ENCODE measurements at places on chromosomes 2 and 18.

GRCh38 chr2:216480221-216480620, 18.4 kb upstream of the RPL37A start:
- DNase-seq, result no peak

GRCh38 chr2:196365145-196365544, 193.8 kb upstream of the STK17B start:
- DNase-seq, result no peak

GRCh38 chr2:29797916-29798315, 123.5 kb downstream of the ALK start:
- no peak for DNase-seq

GRCh38 chr18:59267503-59268126, 5.6 kb downstream of the RAX start:
- no peak for DNase-seq

- no peak for DNase-seq
Measured at GRCh38 chr2:27461118-27461517, 18.9 kb downstream of the KRTCAP3 start.

- peak; percentile 4 for DNase-seq
Measured at GRCh38 chr2:209472871-209473270, 49.0 kb downstream of the MAP2 start.

DNA sequence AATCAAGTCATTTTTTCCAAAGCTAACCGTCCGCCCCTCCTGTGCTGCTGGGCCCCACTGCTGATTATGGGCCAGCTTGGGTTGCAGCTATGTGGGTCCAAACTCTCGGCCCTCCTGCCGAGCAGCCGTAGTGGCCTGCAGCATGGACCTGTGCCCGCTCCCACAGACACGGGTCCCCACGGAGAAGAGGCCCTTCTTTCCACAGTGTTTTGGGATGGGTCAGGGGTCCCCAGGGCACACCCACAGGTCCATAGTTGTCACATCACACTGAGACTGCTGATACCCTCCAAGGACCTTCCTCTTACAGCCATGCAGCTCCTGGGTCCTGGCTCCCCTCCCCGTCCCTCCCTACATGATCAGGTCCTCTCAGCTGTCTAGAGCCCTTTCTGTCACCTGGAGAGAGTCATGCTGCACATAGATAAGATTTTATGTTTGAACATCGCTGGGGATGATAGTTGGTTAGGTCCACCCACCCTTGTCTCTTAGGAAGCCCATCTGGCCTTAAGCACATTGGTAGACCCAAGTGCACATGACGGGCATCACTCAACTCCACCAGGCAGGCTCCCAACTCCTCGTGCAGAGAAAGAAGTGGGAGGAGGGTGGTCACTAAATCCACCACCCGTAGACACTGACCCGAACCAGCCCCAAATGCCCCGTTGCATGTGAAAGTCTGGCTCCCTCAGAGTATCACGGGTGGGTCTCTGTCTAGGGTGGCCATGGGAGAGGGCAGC, 17.5 kb downstream of the GPR55 start:
- no peak for DNase-seq

GRCh38 chr2:160408173-160408958, 85.2 kb downstream of the RBMS1 start:
- DNase-seq, result peak; percentile 20

DNA sequence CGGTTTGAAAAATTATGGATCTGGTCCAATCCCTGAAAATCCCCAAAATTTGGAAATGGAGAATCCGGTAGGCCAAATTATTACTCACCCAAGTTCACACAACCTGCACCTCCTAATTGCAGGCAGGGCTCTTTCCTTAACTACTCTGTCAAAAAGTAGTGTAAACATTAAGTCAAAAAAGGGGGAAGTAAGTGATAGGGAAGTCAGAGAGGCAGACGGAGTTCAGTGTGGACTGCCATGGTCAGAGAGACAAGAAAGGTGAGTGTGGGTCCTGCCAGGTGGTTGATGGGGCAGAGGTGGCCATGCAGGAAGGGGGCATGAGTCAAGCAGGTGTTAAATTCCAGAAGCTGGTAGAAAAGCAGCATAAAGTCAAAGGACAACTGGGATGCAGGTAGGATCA, 104.7 kb upstream of the STPG4 start:
- no peak for DNase-seq

DNA sequence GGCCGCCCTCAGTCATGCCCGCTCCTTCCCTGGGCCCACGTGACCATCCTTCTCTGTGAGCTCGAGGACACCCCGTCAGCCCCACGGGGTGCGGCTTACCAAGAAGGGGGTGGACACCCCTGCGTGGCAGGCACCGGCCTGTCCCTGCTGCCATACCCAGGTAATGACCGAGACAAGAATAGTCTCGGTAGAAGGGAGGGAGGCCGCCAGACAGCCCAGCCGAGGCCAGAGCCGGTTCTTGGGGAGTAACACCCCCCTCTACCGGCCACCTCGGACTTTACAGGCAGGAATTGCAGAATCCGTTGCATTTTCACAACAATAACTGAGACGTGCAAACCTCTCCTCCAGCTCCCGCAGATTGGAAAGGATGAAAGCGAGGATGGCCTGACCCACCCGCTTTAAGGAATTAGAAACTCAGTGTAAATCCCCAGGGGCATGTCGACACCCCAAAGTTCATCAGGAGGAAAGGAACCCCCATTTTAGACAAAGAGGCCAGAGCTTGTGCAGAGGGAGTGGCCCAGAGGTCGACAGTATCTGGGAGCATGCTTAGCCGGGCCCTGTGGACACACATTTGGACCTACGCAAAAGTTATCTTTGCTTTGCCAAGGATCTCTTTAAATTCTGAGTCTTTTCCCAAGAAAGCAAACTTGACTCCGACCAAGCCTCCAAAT, 60.1 kb upstream of the GLI2 start:
- peak; percentile 52 for DNase-seq

- no peak for DNase-seq
Measured at GRCh38 chr2:201327678-201328077, 29.5 kb downstream of the FLACC1 start.

- DNase-seq, result no peak
Measured at GRCh38 chr2:8094526-8094925, 587.3 kb upstream of the ID2 start.

DNA sequence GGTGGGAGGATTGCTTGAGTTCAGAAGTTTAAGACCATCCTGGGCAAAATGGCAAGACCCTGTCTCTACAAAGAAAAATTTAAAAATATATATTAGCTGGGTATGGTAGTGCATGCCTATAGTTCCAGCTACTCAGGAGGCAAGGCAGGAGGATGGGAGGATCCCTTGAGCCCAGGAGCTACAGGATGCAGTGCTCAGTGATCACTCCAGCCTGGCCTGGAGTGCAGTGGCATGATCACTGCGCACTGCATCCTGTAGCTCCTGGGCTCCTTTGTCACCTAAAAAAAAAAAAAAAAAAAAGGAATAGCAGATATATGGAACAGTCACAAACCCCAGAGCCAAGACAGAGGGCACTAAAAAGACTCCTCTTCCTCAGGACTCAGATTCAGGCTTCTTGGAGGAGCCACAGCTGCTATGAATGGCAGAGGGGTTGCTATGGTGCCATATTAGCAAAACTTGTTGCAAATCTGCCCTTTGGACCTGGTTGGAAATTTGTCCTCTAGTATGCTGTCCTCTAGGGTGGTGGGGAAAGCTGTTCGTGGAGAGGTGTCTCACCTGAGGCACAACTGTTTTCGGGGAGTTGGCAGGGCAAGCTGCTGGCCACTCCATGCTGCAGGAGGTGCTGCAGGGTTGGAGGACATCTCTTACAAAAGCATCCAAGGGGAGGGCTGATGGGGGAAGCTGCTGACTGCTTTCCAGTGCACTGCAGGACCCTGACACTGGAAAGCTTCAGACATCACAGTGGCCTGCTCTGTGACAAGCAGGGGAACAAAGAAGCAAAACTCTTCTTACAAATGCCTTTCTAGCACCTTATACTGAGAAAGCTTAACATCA, 22.7 kb downstream of the CYP20A1 start:
- no peak for DNase-seq

DNA sequence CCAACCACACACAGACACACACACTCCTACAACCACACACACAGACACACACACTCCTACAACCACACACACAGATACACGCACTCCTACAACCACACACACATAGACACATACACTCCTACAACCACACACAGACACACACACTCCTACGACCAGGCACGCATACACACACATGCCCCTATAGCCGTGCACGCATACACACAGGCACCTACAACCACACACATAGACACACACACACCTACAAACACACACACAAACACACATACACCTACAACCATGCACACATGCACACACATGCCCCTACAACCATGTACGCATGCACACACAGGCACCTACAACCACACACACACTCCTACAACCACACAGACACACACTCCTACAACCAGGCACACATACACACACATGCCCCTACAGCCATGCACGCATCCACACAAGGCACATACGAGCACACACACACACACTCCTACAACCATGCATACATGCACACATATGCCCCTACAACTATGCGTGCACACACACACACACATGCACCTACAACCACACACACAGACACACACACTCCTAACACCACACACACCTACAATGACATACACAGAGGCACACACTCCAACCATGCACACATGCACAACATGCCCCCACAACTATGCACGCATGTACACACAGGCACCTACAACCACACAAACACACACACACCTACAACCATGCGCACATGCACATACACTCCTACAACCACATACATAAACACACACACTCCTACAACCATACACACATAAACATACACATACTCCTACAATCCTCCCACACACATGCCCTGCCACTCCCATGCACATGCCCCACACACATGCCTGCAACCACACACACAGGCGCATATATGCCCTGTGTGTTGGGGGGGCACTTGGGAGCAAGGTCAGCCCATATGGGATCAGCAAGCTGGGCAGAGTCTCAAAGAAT, 19.1 kb upstream of the TEX51 start:
- no peak for DNase-seq

DNA sequence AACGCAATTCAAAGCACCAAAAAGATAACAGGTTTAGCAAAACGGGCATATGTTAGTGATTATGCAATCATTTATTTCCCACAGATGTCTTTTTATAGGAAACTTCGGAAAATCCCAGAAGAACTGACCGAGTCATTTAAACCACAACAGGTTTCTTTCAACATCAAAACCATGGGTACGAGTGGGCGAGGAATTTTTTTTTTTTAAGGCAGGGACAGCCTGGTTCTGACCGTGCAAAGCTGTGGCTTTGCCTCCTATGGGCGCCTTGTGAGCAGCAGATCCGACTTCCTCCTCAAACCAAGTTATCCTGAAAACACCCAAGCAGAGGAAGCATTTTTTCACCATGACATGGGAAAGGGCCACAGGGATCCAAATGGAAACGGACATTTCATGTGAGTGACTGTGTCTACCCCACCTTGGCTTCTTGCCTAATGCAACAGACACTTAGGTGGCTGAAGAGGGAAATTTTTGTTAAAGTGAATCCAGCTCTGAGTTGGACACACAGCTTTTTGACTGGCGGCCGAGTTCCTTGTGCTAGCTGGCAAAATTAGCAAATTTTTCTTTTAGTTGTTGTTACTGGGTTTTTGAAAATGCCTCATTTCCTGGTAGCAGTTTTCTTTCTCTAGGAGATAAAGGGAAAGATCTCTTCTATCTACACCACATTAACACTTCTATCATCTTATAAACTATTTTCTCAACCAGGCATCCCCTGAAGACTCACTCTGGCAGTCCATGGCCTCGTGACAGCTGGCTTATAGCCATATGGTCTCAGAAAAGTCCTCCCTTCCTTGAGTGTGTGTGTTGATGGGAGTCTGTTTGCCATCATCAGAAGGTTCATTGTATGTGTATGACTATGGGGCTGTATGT, 487.4 kb upstream of the ZEB2 start:
- peak; percentile 97 for DNase-seq

DNA sequence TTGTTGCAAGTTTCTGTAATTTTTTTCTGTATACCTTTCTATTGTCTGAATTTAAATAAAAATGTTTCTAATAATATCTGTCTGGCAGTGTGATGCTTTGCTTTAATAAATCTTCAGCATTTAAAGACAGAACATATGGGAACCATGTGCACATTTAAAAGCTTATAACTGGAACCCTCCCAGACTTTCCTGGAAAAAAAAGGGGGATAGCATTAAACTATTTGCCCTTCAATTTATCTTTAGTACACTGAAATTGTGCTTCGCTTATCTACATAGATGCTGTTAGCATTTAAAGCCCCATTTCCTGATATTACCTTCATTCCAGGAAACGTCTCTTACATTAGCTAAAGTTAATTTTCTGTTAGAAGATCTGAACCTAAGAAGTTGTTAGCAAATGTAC, 64.6 kb downstream of the ZC3H6 start:
- DNase-seq, result no peak

GRCh38 chr2:4873876-4874593, 818.1 kb upstream of the SOX11 start:
- DNase-seq, result no peak

GRCh38 chr2:153761936-153762335, 109.8 kb upstream of the GALNT13 start:
- no peak for DNase-seq

- DNase-seq, result no peak
Measured at GRCh38 chr2:99940963-99941362, 201.4 kb downstream of the AFF3 start.

DNA sequence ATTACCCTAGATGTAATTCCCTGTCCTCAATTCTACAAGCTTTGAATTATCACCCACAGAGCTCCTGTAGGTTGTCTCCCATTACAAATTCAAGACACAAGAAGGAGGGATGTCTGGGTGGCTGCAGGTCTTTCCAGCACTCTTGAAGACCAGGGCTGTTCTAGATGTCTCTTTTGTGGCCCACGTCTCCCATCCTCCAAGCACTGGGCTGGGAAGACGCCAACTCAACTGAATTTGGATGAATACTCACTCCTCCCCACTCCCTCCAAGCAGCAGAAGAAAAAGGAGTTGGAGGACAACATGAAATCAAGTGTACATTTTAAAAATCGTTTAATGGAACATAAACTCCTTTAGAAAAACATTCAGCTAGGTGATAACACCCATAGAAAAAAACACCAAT, 31.2 kb downstream of the SMAD7 start:
- DNase-seq, result no peak

DNA sequence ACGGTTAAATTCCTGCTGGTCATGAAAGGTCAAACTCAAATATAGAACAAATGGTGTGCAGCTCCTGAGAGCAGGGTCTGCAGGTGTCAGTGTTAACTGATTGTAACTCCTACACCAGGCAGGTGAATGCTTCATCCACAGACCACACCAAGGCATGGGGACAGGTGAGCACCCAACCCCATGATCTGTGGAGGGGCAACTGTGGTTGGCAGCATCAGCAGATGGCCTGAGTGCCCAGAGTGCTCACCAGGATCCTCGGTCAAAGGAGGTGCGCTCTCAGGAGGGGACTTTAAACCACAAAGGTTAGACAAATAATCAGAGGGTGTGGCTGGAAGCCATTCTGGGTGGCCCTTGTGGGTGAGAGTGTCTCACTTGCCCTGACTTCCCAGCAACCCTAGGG, 44.5 kb downstream of the PTGR3 start:
- DNase-seq, result no peak

DNA sequence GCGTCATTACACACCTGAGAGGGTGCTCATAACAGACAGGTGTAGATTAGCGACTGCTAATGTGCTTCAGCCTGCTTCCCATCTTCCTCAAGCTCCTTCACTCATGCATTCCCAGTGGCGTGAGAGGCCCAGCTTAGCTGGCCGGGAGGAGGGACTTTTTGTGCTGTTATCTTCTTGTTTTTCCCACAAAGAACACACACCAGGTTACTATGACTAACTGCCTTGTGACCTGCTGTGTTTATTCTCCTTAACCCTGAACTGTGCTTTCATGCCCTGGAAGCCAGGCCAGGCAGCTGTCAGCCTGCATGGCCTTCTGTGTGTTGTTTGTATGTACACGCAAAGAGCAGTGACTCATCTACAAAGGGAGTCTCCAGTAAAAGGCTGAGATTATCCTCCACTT, 143.8 kb downstream of the PIEZO2 start:
- DNase-seq, result no peak

Measured in HFFc6 (cell line).